SJSA1 (cell line): ENCODE measurements at places on chromosomes 13 and 19.

DNA sequence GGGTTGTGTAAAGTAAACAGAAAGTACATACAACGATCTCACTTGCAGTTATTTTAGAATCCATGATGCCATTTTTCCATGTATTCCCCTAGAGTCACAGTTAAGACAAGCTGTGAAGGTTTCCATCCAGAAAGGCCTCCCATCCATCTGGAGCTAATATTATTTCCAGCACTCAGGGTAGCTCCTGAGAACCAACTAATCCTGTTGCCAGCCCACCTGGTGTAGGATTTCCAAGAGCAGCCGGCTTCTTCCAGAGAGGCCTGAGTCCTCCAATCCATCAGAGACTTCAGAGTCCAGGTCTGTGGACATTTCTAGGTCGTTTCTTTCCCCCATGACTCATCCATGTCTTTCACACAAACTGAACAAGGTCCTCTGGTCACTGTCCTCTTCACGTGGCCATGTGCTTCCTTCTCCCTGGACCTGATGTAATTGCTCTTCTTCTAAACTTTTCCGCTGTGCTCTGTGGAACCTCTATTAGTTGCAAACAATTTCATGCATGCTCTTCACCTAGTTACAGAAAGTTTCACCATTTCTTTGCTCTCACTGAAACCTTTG lies 270.3 kb upstream of the TMTC4 start:
- DNase-seq = no peak

- no peak for DNase-seq
These were observed 184.3 kb upstream of the TSC22D1 start for GRCh38 chr13:44760434-44760833.

DNA sequence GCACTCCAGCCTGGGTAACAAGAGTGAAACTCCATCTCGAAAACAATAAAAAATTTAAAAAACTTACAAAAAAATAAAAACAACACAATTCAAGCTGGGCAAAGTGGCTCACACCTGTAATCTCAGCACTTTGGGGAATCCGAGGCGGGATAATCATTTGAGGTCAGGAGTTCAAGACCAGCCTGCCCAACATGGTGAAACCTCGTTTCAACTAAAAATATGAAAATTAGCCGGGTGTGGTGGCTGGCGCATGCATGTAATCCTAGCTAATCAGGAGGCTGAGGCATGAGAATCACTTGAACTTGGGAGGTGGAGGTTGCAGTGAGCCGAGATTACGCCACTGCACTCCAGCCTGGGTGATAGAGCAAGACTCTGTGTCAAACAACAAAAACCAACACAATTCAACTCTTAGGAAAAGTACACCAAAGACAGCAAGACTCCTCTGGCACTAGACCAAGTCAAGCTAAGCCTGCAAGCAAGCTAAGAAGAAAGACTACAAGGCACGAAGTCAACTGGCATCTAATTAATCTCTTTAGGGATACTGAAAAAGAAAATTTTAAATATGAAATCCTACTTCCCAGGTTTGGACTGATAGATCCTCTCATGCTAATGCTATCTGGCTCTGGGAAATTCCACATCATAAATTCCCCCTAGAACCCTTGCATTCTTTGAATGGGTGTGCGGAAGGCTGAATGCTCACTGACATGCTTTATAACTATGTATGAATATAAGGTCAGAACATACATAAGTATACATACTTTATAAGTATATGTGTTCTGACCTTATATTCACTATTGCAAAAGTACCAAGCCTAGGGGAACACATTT lies 7.9 kb downstream of the PBX4 start:
- DNase-seq = no peak

GRCh38 chr19:10503002-10503789 lies at the start of gene KEAP1:
KEAP1 (minus strand) TSS chr19:10503356; CDS start chr19:10500033, 3,323 bp downstream.
- DNase-seq = no peak

DNA sequence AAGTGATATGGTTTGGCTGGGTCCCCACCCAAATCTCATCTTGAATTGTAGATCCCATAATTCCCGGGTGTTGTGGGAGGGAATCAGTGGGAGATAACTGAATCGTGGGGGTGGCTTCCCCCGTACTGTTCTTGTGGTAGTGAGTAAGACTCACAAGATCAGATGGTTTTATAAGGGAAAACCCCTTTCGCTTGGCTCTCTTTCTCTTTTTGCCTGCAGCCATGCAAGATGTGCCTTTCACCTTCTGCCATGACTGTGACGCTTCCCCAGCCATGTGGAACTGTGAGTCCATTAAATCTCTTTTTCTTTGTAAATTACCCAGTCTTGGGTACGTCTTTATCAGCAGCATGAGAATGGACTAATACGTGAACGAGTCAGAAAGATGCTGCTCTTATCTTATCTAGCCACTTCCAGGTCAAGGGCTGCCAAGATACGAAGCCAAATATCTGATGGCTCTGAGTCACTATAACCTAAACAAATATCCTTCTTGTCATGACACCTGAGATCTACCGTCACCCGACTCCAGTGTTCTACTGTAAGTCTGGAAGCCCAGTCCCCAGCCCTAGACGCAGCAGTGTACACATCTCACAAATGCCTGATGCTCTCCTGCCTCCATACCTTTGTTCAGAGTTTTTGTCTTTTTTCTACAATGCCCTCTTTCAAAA lies 45.9 kb downstream of the SLC15A1 start:
- DNase-seq = no peak

GRCh38 chr13:66200555-66200954 lies 1029.6 kb downstream of the PCDH9 start:
- DNase-seq = no peak

DNA sequence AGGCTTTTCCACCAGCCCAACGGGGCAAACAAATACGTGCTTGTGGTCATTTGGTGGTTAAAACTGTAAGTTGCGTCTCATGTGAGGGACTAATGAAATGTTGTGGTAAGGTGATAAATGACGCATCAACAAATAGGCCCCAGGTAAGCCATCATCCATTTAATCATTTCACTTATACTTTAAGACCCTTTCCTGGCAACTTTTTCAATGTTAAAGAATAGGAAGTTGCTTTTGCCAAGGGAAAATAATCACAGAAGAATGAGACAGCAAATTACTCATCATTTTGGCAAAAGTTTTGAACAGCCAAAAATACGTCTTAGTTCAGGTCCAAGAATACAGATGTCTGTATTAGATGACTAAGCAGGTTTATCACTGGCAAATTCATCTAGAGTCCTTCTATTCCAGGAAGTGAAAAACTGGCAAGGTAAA lies 660.4 kb downstream of the SLITRK1 start:
- DNase-seq = no peak

DNA sequence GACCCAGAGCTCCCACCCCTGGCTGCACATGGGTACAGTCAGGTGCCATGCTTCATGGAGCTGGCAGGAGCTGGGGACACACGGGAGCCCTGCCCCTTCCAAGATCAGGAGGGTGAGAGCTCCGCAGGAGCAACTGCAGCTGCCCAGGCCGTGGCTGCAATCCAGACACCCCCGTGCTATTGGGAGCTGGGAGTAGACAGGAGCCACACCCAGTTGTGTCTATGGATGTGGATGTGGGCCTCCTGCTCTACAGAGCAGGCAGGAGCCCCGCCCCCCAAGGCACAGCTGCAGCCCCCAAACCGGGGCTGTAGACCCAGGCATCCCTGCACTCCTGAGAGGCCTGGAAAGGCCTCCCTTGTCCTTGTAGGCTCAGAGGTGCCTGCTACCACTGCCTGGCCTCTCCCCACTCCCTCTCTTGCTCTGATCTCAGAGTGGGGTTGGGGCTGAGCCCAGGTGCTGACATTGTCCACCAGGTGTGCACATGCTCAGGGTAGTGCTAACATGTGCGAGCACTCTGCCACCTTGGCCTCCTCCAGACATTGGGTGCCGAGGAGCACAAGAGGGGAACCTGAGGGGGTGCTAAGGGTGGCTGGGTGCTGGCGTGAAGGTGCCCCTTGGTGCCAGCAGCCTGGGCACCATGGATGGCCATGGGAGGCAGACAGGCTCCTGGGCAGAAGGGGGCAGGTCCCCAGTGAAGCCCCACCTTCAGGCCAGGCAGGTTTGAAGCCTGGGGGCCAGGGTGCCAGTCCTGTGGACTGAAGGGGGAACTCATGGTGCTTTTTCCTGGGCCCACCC lies 8.0 kb upstream of the BAX start:
- DNase-seq = no peak

DNA sequence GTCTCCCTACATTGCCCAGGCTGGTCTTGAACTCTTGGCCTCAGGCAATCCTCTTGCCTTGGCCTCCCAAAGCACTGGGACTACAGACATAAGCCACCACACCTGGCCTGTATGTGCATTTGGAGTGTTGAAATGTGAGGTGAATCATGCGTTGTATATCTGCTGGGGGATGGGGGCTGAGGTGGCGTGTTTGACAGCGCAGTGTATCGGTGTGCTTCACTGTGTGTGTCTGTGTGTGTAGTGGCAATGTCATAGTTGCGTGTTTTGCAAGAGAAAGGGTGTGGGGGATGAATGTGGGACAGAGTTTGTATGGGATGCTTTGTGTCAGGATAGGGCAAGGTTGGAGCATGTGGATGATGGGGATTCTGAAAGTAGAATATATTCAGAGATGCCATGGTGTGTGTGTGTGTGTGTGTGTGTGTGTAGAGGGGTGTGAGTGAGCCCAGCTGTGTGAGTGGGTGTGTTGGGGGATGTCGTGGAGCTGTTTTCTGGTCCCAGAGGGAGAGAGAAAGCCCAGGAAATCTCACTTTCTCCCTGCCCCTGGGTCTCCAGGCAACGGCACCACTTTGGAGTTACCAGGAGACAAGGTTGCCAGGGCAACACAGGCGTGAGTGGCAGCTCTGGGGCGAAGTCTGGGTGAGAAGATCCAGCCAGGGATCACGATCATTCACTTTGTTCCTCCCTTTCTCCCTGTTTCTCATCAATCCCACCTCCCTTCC lies 1.1 kb upstream of the SWSAP1 start:
- no peak for DNase-seq

- DNase-seq = no peak
These were observed 1.4 kb downstream of the GGN start for GRCh38 chr19:38386300-38386970.

GRCh38 chr13:102651392-102651791 lies 43.5 kb downstream of the METTL21C start:
- DNase-seq = peak; percentile 20

- DNase-seq = no peak
These were observed 50.7 kb downstream of the C1QTNF9 start for GRCh38 chr13:24360106-24360505.

GRCh38 chr19:17448131-17448967 lies at the start of gene TMEM221:
TMEM221 (minus strand) TSS chr19:17448668; CDS start chr19:17448462, 206 bp downstream.
- DNase-seq = no peak

DNA sequence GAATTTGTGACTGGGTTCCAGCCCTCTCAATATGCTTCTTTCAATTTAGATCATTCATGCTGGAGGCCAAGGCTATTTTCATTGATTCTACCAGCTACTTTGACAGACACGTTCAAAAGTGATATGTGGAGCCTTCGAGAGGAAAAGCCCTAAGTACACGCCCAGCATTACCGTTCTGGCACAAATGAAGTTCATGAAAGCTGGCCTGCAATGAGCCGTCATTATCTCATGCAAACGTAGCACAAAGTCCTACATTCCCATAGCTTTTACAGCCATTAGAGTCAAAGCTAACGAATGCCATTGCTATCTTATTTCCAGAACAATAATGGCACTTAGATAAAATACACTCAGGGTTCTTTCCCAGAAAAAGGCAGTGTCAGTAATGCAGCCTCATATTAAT lies 1237.6 kb downstream of the EFNB2 start:
- no peak for DNase-seq

- no peak for DNase-seq
These were observed 14.0 kb downstream of the KLK4 start for GRCh38 chr19:50897191-50897607.

DNA sequence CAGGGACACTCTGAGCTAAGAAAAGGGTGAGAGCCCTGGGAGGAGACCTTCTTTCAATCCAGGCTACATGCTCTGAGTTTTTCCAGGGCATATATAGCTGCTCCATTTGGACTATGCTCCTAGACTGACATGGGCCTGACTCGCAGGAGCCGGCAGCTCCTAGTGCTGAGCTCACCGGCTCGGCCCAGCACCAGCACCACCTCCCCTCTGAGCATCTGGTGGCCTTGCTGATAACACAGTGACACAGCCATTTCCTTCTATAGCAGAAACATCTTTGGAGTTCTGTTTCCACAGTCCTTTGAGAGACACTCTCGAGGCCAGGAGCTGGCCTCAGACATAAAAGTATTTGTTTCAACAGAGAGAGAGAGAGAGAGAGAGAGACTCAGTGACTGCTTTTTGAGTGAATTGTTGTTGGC lies 184.9 kb downstream of the TM9SF2 start:
- no peak for DNase-seq

- peak; percentile 72 for DNase-seq
These were observed 114.9 kb downstream of the PCCA start for GRCh38 chr13:100203696-100204367.

GRCh38 chr19:48308631-48309586 lies 16.4 kb upstream of the EMP3 start:
- no peak for DNase-seq

DNA sequence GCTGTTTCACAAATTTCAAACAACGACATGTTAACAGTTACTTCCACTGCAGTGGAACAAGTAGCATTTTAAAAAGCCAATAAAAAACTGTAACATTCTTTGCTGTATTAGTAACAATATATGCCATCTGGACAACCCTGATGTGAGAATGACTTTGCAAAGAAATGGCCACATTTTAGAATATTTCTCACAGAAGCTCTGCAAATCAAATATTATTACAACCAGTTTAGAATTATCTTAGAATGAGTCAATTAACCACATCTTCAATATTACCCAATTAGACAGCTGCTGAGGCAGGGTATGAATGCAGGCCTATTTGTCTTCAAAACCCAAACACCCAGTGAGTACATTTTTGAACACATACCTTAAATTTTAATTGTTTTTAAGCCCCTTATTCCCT lies 3.2 kb downstream of the ZNF699 start:
- no peak for DNase-seq

GRCh38 chr13:64791373-64791772 lies 2438.8 kb downstream of the PCDH9 start:
- DNase-seq = no peak

DNA sequence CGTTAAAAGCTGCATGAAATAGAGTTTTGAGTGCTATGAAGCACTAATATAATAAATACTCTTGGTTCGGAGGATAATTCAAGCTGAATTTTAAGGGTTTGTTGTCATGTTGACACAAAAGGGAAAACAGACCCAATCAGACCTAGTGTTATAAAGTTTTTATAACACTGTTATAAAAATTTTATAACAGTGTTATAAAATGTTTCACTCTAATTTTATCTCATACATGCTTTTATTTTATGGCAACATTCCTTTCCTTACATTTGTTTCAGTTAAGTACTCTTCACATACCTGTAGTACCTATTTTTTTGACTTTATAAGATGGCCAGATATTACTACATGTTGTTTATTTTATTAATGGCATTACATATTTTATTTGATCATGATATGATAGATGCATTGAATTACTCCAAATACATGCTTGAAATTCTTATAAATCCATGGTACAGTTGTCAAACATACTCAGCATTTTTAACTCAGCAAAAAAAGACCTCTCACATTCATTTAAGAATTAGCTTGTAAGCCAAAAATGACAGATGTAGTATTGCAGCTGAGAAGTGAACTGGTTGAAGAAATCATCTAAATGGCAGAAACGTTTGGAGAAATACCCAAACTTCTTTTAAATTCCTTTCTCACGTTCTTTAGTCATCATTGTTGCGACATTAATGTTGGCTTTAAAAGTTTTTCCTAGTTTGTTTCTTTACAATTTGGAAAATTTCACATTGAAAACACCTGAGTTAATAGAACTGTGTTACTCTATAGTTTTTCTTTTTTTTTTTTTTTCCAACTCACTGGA lies 104.5 kb downstream of the PIBF1 start:
- no peak for DNase-seq
